NCI-H82 (cell line): ENCODE measurements at places on chromosomes 1 and 21.

DNA sequence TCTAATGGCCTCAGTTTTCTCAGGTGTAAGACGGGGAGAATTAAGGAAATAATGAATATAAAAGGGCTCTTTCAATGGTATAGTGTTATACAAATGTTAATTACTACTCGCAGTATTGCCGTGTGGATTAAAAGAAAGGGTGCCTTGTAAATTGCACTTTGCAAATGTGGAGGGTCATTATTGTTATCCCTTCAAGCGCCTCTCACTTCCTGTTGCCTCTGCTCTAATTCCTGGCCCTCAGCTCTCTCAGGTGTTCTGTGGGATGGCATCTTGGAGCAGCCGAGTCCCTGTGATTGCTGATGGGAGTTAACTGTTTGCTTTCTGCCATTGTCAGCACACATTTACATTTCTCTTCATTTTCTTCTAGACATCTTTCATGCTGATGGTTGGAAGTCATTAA lies 7.1 kb upstream of the S100A11 start:
- no peak for DNase-seq

DNA sequence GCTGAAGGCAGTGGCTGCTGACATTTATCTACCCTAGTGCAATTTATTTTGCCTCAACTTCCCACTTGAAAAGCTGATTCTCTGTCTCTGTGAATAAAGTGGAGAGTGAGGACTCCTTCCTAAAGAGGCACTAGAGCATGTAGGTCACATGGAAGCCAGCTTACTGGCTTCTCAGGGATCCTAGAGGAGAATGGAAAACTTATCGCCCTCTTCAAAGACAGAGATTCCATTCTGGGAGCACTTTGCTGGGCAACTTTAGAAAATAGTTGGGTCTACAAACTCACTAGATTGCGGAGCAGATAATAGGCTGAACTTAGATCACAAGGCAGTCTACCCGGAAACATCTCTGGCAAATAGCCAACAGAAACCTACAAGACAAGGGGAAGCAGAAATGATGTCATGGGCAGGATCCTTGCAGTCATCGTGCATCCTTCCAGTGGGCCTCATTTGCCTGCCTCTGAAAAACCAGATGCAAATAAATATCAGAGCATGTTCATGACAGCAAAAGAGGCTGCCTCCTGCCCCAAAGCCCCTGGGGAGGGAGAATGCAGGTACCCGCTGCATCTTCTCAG lies 104.8 kb upstream of the BARHL2 start:
- DNase-seq, result no peak

DNA sequence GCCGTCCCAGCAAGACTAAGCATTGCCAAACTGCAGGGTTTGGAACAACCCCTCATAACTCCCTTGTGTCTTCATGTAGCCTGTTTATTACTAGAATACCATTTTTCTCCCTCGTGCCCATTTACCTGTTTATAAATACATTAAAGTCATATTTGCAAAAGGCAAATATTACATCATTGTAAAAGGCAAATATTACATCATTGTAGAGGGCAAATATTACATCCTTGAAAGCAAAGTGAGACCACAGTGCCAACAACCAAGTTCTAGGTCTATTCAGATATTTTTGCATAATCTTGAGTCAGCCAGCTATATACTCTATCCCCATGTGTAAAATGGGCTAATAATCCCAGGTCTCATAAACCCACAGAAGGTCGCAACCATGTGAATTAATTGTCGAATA lies 11.4 kb upstream of the FAM163A start:
- no peak for DNase-seq

- no peak for DNase-seq
Measured at GRCh38 chr1:208318150-208318734, 74.1 kb upstream of the PLXNA2 start.

- DNase-seq, result no peak
Measured at GRCh38 chr1:177273141-177273540, 102.4 kb downstream of the BRINP2 start.

DNA sequence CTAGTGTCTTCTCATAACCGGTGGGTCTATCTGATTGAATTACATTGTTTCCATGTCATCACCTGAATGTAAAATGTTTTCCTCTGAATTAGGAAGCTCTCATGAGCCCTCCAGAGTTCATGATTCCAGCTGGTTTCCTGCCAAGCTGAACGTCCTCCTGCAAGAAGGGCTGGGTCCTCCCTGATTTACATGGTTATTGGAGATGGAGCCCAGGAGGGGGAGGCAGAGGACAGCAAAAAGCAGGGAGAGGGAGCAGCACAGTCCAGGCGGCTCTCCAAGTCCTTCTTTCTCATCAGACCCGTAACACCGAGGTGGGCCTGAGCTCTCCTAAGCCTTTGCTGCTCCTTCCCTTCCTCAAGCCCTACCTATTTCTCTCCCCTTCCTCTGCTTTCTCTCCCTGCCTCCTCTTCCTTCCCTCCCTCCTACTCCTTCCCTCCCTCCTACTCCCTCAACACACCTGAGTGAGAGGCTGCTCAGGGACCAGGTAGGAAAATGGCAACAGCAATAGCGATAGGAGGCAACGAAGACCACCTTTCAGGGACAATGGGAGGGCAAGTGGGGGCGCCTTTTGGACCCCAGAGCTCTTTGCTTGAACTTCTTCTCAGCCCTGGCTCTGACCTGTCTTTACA lies 265.9 kb downstream of the PRDM2 start:
- DNase-seq, result peak; percentile 73

DNA sequence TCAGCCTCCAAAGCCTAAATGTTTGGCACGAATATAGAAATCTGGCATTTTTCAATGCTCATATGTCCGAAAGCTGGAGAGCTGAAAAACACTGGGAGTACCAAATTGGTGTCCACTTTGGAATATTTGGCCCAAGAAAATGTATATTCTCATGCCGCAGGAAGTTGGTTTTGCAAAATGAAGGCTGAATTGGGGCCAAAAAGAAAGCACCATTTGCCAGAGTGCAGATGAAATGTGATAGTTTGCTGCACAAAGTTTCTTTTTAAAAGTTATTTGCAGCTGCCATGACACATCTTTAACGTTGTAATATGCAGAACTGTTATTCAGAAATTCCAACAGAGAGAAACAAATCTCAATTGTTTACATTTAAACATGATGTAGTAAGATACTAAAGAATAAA lies 124.2 kb upstream of the LYPLAL1 start:
- DNase-seq, result no peak

DNA sequence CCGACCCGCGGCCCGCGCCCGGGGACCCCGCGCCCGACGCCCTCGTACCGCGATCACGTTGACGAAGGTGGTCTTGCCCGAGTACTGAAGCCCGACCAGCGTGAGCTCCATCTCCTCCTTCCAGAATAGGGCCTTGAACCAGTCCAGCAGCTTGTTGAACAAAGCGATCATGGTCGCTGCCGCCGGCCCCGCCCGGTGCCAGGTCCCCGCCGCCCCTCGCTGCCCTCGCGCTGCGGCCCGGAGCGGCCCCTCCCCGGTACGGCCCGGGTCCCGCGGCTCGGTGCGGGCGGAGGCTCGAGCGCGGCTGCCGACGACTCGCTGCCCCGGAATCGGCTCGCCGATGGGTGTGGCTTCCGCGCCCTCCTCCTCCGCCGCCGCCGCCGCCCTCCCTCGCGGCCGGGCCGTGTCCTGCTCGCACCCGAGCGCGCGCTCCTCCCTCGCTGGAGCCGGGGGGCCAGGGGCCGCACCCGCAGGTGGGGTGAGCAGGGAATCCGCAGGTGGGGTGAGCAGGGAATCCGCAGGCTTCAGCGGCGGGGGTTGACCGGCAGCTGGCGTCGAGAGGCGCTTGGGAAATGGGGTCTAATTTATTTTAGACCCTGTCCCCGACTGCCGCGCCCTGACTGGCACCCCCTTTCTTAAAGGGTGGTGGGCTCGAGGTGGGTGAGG lies at the start of gene ARL8A:
Gene ARL8A, minus strand, starts transcription at position 336 of the 666 bp plus-strand sequence. Its CDS starts 165 bp downstream, at position 171.
- peak; percentile 77 for DNase-seq

DNA sequence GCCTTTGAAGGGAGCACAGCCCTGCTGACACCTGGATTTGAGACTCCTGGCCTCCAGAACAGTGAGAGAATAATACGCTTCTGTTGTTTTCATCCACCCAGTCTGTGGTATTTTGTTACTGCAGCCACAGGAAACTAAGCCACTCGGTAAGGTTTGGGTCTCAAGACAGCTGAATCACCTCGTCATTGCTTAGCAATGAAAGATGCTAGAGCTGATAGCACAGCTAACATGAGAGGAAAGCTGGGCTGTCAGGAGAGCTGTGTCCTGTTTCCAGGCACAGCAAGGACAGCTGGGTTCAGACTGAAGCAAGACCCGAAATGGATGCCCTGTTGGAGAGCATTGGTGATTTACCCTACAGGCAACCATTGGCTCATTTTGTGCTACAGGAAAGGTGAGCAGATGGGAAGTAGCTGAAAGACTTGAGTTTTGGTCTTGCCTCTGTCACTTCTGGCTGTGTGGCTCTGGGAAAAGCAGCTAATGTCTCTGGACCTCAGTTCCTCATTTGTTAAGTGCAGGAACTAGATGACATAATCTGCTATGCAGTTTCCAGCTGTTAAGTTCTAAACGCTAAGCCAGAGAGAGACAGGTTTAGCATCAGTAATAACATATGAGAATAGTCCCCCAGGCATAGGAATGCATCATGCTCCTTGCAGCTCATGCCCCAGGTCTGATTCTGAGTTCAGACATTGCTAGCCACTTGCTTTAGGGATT lies 58.0 kb downstream of the CLIC6 start:
- no peak for DNase-seq

- DNase-seq, result no peak
Measured at GRCh38 chr1:111887385-111887784, 102.1 kb downstream of the KCND3 start.

GRCh38 chr1:10510520-10511493 lies 36.1 kb downstream of the PEX14 start:
- DNase-seq, result no peak

DNA sequence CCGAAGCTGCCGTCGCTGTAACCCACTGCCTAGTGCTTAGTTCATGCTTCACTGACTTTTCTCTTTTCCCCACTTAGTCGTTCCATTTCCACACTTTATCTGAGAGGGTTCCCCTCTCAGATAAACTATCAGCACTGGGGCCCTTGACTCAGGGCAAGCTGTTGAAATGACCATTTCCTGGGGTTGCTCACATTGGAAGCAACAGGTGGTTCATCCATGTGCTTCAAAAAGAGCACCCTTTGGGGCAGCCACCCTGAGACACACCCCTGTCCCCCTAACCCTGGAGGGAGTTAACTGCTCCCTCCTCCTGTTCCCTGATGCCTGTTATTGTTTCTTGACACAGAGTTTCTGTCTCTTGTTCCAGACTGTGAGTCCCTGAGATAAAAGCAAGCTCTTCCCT lies 107.2 kb downstream of the PTPRU start:
- no peak for DNase-seq

DNA sequence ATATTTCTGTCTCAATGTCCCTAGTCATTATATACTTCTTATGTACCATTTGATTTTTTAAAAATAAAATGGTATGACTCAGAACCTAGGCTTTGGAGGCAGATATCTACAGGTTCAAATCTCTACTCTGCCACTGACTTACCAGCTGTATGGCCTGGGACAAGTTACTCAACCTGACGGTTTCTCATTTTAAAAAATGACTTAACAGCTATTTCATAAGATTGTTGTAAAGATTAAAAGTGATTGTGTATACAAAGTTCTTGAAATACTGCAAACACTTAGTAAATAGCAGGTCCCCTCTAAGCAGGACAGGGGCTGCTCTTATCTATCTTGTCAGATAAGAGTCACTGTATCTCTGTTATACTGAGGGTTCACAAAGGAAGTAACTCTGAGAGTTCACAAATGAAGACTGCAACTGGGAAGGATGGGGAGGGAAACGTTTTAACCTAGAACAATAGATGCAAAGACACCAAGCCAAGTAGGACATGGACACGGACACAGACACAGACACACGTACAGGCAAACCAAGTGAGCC lies 2.6 kb downstream of the BCAR3 start:
- no peak for DNase-seq

DNA sequence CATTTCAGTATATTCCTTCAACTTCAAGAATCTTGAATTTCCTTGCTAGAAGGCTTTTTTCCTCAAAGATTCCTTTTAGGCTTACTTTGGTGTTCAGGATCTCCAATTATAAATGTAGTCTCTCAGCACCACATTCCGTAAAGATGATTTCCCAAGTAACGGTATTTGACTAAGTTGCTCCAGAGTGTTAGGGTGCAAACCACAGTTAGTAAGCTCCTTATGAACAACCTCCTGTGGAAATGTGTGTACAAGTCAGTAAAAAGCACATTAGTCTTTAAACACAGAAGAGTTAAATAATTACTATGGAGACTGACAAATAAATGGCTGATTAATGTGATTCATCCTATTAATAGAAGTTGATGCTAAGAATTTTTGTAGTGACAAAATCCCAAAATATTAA lies 10.3 kb downstream of the DONSON start:
- DNase-seq, result no peak

- DNase-seq, result peak; percentile 41
Measured at GRCh38 chr1:10785728-10786638, 10.5 kb downstream of the CASZ1 start.

DNA sequence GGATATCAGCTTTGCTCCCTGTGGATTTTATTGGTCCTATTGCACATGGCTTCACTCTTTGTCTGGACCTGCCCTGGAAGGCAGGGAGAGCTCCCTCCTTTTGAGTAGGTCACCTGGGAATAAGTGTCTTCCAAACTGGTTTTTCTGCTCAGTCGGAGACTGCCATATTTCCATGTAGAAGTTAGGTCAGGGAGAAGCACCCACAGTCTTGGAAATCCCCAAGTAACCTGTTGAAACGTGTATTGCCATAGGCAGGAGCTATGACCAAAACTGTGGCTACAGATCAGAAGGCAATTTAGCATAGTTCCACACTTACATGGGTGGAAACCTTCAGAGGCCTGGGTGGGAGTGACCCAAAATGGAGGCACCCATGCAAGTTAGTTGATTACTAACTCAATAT lies 3.5 kb upstream of the GNG12 start:
- DNase-seq, result no peak

- DNase-seq, result peak; percentile 24
Measured at GRCh38 chr1:92343061-92343460, 44.2 kb downstream of the RPAP2 start.

DNA sequence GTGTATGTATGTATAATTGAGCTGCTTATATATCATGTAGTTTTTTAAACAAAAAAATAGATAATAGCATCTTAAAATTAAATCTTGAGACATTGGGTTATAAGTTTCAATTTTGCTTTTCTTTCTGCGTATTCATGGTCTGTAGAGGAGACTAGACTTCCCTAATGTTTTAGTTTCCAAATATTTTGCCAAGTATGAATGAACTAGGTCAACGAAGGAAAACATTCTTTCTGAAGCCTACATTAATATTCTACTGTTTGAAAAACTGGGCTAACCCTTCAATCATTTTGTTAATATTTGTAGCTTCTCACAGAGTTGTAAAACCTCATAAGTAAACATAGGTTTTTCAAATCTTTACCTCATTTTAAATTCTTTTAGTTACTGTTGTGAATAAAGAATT lies 592.7 kb downstream of the USP25 start:
- no peak for DNase-seq

DNA sequence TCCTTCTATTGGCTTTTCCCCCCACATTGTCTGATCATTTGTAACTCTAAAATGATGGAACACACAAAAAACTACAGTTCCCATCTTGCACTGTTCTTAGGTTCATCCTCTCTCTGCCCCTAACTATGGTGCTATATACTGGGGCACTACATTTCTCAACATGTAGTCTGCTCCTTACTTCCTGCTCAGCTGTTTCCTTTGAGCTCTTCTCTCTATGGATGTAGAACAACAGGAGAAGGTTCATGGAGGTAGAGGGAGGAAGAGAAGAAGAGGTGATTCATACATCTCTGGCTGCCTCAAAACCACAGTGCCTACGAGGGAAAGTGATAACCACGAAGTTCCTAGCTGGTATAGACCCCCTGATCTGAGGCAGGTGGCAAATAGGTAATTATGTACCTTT lies 7.0 kb upstream of the C1orf146 start:
- DNase-seq, result no peak

- no peak for DNase-seq
Measured at GRCh38 chr1:25782608-25783201, 17.3 kb upstream of the SELENON start.
